Stimulated activated naive B cell treated with anti-CD40 and anti-IgM and Interleukin-4, amounts not matched to agents 10 μg/mL and 1 μg/mL and 100 μg/mL, for 72 hours (primary cell): ENCODE measurements at places on chromosomes 12 and 14.

DNA sequence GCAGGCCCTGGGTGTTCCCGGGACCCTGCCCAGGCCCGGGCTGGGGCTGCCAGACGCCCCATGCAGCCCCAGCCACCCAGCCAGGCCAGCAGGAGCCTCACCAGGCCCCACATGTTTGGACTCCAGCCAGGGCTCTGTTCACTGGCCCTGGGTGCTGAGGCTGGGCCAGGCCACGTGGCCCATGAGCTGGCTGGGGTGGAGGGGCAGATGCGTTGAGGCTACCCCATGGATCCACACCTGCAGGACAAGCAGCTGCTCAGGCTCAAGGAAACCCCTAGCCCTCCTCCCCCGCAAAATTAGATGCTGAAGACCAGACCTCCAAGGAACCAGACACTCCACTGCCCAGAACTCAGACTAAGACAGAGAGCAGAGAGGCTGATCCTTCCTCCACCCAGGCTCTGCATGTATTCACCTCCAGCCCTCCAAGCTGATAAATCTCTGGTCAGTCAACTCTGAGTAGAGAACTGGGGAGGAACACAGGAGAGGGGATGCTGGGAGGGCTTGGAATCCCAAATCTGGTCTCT lies 1.6 kb downstream of the CDH24 start:
- no peak for DNase-seq

DNA sequence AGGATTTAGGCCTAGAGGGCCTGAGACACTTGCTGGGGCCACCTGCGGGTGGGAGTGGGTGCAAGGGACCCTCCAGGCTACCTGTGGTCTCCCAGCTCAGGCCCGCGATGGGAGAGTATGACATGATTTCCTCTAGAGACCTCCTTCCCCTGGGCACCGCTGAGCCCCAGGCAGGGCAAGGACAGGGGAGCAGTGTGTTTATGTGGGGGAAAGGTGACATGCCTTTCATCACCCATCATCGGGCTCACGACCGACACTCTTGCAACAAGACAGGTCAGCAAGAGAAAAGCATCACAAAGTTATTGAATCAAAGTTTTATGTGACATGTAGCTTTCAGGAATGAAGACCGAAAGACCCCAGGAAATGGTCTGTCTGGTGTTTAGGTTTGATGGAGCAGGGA lies 19.9 kb downstream of the SH2B3 start:
- no peak for DNase-seq

DNA sequence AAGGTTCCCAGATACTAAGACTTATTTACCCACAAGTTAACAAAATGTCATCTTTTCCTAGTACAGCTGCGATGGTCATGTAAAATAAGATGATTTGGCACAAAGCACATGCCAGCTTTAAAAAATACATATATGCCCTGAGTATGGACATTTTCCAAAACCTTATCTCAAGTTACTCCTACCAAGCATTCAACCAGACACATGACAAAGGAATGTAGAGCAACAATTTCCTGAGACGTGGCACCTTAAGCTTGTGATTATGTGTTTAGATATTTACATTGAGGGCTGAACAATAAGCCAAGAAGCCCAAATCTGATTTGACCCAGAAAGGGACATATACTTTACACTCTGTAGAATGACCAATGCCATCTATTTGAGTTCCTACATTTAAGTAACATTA lies 24.5 kb upstream of the OVCH1 start:
- no peak for DNase-seq

GRCh38 chr12:94149781-94150239 lies 1.4 kb downstream of the PLXNC1 start:
- DNase-seq = no peak

DNA sequence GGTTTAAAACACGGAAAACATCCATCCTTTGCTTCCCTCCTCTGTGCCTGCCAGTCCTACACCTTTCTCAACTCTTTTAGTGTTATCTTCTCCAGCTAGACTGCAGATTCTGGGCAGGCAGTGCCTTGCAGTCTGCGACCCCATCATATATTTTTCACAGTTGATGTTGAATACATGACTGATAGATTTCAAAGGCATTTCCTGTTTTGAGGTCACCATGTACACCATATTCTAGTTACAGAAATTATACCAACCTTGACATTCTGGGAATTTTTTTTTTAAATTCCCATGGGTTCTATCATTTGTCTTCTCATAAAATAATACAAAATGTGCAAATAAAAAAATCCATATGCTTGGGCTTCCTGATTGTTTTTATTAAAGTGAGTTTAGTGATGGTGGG lies 16.6 kb downstream of the SOCS2 start:
- no peak for DNase-seq

- DNase-seq = no peak
Measured at GRCh38 chr12:3931206-3931605, 58.0 kb upstream of the PARP11 start.

- no peak for DNase-seq
Measured at GRCh38 chr12:48824112-48824511, 5.8 kb downstream of the CACNB3 start.

GRCh38 chr14:101074196-101075024 lies 170.9 kb upstream of the RTL1 start:
- no peak for DNase-seq

DNA sequence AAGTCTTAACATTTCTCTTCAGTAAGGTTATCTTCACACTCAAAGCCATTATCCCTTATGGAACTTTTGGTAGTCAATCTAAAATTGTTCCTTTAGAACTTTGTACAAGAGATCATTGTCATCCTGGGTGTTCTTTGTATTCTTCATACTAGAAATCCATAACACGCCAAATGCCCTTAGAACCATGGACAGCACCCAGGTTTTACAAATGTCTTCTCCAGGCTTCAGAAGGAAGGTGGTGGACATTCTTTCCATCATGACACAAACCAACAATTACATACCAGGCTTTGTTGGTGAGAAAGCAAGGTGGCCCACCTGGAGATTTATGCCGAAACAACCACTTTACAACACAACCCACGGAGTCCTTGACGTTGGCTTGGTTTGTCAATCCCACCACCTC lies 365.6 kb upstream of the TBX3 start:
- DNase-seq = no peak

DNA sequence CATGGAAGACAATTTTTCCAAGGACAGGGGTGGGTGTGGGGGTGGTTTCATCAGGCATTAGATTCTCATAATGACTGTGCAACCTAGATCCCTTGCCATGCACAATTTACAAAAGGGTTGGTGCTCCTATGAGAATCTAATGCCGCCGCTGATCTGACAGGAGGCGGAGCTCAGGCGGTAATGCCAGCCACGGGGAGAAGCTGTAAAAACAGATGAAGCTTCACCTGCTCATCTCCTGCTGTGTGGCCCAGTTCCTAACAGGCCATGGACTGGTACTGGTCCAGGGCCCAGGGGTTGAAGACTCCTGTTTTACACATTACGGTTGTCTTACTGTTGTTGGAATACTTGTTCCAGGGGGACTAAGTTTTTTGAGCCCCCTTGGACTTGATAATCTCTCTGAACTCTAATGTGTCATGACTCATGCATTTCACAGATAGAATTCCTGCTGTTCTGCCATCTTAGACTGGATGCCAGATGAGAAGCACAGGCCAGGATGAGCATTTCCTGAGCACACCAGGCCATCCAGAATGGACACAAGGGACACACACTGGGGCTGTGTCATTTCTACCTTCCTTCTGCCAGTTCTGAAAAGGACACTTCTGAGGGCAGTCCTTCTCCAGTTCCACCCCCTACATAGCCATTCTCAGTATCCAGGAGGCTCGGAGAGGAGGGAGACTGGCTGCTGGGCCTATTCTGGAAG lies 5.8 kb downstream of the PLEKHD1 start:
- no peak for DNase-seq

DNA sequence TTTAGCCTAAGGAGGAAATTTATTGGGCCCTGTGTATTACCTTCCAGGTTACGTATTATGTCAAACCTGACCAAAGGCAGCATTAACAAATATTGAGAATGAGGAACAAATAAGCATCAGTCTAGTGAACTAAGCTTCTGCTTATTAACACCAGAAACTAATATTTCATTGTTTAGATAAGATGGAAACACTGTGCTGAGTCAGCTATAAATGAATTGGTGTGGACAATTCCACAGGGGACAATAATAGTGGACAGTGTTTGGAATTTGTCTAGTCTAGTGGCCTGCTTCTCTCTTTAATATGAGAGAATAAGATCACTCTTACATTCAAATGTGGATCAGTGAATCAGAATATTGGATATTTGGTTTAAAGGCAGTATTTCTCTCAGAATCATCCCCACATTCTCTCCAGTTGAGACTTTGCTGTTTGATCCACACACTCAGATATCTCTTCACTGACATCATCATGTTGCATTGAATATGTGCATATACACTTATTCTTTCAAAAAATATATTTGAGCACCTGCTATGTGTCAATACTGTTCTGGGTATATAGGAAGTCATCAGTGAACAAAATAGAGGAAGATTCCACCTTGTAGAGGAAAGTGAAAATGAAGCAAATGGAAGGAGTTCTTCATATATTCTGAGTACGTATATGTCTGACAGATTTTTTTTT lies 136.3 kb downstream of the DIO2 start:
- DNase-seq = no peak

- DNase-seq = no peak
Measured at GRCh38 chr14:38948576-38948975, 154.5 kb downstream of the SEC23A start.

GRCh38 chr12:121822393-121823100 lies 18.7 kb downstream of the SETD1B start:
- DNase-seq = no peak

DNA sequence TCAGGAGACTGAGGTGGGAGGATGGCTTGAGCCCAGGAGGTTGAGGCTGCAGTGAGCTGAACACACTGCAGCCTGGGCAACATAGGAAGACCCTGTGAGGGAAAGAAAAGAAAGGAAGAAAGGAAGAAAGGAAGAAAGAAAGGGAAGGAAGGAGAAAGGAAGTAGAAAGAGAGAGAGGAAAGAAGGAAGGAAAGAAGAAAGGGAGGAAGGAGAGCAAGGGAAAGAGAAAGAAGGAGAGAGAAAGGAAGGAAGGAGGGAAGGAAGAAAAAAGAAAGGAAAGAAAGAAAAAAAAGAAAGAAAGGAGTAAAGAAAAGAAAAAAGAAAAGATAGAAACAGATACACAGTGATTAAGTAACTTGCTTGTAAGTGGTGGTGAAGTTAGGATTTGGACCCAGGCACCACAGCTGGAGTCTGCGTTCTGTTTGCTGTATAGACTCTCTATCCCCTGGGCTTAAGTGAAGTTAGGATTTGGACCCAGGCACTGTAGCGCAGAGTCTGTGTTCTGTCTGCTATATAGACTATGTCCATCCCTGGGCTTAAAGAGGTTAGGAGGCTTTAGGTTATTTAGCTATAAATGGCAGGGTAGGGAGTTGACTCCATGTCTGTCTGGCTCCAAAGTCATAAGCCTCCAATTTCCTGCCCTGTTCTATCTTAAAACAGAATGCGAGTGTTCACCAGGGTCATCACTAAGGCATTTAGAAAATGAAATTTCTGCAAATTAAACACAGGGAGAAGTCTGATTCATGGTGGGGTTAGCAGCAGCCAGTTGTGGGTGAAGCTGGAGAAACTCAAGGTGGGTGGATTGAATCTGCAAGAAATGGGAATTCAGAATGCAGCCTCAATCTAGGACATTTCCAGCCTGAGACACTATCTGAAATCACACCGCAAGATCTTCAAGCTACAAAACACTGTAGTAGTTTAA lies 13.3 kb upstream of the C12orf75 start:
- DNase-seq = no peak

- DNase-seq = no peak
Measured at GRCh38 chr12:126811391-126811790, 1455.6 kb upstream of the TMEM132C start.

- DNase-seq = no peak
Measured at GRCh38 chr12:12979126-12979525, 20.9 kb downstream of the HEBP1 start.

DNA sequence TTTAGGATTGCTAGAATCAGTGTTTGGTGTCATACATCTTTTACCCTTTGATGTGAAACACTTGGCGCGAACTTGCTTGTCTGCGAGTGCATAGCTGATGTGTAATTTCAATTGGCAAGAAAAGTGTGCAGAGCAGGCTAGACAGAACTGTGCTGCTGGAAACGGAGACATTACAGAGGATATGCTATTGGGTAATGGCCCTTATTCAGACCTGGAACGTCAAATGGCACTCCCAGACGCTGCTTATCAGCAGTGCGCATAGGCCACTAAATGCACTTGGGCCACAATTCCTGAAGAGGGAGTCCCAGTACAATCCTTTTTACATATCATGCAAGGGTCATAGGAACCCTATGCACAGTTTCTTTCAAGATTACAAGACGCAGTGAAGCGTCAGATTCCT lies 15.7 kb upstream of the SLC10A1 start:
- no peak for DNase-seq

GRCh38 chr14:64035143-64035542 lies 182.3 kb downstream of the SYNE2 start:
- DNase-seq = no peak

- no peak for DNase-seq
Measured at GRCh38 chr14:90487031-90487430, 90.2 kb downstream of the CALM1 start.

DNA sequence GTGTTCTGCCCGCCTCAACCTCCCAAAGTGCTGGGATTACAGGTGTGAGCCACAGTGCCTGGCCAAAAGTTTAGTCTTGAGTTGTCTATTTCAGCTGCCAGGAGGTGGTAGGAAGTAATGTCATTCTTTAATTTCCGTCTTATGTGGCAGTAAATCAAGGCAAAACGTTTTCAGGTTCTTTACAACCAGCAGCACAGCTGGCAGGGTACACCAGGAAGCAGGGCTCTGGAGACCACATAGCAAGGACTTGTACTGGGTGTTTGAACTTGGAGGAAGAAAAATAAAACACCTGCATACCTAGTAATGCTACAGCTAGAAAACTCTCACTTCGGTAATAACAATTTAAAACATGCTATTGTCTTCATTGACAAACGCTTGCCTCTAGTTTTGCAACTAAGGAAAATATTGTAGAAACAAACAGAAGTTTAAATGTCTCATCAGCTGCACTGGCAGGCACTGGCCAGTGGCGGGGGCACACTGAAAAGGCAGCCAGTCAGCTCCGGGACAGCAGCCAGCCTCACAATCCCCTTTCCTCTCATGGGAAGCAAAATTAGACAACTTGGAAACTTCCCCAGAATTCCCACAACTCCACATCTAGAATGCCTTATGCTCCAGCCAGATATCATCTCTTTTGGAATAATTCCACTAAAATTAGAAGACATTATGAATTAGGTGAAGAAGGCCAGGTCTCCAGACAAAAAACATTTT lies 72.2 kb downstream of the CLIP1 start:
- no peak for DNase-seq

- DNase-seq = no peak
Measured at GRCh38 chr12:7678744-7679143, 13.0 kb upstream of the APOBEC1 start.

- no peak for DNase-seq
Measured at GRCh38 chr12:28794211-28794610, 354.9 kb upstream of the FAR2 start.
